ENCODE measurements at places on chromosomes 2 and 18.

GRCh38 chr2:236642584-236643291, 73.1 kb downstream of the ACKR3 start:
- DNase-seq, result peak; percentile 98

- DNase-seq, result no peak
Observed at GRCh38 chr2:14628901-14629300, 3.6 kb upstream of the LRATD1 start.

GRCh38 chr18:45423659-45424058, 191.6 kb upstream of the SLC14A2 start:
- DNase-seq, result no peak

DNA sequence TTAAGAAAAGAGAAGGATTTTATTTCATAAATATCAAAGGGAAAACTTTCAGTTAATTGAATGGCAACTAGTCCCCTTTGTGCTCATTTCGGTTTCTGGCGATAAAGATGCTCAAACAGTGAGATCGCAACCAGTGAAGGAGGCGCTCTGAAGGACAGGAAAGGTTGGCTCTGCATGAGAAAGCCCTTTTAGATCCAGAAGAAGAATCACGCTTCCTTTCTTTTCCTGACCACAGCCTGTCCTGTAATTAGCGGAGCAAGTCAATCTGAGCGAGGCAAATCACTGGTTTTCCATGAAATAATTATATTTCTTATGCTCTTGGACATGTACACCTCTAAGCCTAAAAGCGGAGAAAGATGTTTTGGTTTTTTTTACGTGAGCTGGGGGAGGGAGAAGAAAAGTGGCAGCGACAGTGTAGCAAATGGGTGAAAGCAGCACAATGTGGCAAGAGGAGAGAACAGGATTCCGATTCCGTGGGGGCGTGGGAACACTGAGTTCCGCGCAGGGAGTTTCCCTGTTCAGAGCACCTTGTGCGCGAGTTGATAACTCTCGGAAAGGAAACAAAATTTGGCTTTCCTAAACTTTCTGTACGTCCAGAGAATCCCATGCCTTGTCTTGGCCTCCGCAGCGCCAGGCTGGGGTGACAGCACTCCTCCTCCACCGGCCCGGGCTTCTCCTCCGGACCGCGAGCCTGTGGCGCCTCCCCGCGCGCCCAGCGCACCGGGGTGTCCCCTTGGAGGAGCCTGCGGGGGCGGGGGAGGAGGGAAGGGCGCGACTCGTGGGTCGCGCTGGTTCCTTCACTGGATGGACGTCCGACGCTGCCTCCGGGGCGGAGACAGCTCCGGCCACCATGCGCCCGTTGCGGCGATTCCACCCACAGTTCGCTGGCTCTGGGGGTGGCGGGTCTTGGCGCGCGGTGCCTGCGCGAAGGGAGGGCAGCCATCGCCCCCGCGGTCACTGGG, 620 bp upstream of the SLC9A2 start:
- DNase-seq, result peak; percentile 18

DNA sequence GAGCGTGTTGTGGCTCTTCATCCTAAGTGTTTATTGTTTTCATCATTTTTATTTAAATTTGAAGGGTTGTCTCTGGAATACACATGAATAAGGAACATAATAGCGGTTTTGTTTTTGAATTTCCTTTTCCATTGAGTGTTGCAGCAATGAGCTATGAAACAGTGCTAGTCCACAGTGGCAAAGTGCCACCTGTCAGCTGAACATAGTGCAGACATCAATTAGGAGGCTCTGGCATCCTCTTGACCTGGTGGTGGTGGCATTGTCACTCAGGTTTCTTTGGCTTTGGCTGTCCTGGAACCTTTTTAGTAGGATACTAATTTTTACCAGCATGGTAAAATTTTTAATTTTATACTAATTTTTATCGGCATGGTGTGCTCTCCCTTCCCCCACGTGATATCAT, 63.2 kb downstream of the UGGT1 start:
- DNase-seq, result no peak

- no peak for DNase-seq
Observed at GRCh38 chr2:120761164-120761861, 25.6 kb downstream of the GLI2 start.

- DNase-seq, result peak; percentile 90
Observed at GRCh38 chr2:8680822-8681760, 765 bp upstream of the ID2 start.

GRCh38 chr18:74402806-74403433, 54.2 kb downstream of the DIPK1C start:
- no peak for DNase-seq

DNA sequence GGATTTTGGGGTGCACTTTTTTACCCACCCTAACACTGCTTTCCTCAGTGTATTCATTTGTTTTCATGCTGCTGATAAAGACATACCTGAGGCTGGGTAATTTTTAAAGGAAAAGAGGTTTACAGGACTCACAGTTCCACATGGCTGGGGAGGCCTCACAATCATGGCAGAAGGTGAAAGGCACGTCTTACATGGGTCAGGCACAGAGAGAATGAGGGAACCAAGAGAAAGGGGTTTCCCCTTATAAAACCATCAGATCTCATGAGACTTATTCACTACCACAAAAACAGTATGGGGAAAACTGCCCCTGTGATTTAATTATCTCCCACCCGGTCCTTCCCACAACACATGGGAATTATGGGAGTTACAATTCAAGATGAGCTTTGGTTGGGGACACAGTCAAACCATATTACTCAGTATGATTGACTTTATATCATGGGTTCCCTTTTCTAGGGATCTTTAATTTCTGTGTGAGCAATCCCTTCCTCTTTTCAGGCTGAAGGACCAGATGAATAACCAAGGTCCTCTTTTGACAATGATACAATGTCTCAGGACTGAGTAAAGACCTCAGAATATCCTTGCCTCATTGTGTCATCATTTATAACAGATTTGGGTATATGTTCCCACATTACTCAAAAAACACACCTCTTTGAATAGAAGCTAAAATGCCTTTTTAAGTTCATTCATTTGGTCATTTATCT, 100.1 kb upstream of the TRIB2 start:
- DNase-seq, result no peak

DNA sequence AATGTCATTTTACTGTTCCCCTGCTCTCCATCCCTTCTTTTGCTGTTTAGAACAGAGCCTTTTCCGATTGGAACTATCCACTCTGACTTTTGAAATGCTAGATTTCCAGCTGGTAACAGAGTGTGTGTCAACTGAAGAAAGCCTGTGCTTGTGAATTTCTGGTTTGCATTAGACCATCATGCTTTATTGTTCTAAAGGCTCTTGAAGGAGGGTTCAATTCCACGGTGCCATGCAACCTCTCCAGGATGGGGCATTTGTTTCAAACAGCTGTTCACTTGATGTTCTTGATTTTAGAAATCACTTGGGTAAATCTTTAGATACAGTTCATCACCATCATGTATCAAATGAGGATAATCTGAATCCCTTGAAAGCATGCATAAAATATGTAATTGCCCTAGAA, 156.7 kb downstream of the QPCT start:
- DNase-seq, result no peak

GRCh38 chr2:96151595-96152303, 6.5 kb upstream of the DUSP2 start:
- no peak for DNase-seq

GRCh38 chr2:65227020-65227455, 593 bp upstream of the ACTR2 start:
- peak; percentile 48 for DNase-seq

DNA sequence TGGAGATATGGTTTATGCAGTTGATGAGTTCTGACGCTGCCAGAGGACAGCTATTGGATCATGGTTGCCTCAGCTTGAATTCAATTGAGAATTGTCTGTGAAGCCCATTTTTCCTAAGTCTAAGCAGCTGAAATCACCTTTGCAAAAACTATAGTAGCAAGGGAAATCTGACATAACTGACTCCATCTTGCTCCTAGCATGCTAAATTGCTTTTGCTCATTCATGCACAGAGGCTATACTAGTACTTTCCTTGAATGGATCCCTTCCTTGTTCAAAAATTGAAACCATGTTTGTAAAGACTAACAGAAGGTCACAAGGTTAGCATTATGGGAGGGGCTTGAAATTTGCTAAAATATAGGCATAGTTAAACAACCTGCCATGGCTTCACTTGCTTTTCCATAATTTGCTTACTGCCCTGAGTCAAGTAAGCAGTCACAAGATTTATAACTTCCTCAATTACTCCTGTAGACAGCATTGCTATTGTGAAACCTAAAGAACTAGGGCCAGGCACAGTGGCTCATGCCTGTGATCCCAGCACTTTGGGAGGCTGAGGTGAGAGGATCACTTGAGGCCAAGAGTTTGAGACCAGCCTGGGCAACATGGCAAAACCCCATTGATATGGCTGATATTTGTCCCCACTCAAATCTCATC, 41.2 kb downstream of the CHRNA1 start:
- no peak for DNase-seq

DNA sequence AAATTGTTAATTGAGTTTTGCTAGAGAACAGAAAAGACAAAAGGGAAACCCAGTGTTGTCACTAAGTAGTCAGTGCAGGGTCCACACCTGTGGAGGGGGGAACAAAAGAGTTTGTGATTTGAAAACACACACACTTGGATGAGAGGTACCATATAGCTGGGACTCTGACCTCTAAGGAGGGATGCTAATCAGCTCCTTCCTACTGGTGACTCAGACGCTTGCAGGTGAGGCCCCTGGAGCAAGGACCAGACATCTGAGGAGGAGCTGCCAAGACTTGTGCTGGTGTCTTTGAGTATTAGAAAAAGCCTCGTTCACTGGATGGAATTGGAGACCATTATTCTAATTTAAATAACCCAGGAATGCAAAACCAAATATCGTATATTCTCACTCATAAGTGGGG, 146.4 kb upstream of the MAP2 start:
- DNase-seq, result no peak

DNA sequence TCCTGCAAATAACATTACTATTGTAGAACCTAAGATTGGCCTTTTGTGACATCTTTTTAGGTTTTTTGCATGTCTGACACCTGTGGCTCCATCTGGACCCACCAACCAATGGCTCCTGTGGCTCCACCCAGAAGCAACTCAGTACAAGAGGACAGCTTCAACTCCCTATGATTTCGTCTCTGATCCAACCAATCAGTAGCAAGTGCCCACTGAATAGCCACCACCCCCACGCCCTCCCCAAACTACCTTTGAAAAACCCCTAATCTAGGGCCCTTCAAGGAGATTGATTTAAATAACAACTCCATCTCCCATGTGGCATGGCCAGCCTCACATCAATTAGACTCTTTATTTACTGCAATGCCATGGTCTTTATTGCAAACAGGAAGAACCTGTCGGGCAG, 23.6 kb downstream of the MPP4 start:
- no peak for DNase-seq

DNA sequence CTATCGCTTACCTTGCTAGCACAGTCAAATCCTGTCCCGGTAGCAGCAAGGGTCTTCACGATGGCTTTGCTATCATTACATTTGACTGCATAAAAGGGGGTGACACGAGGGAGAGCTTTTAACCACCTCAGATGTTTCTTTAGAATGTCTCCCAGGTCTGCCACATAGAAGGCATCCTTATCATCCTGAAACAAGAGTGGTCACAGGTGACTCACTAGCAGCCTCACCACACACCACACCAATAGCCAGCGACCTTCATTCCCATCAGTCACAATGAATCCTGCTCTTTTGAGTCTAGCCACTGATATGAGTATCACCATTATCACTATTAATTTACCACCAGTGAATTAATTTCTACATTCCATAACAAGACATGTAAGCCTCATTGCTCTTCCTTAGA, 3.7 kb downstream of the ODC1 start:
- DNase-seq, result no peak

GRCh38 chr2:100260712-100261620, 61.3 kb downstream of the LONRF2 start:
- peak; percentile 88 for DNase-seq

GRCh38 chr2:150207979-150208378, 279.5 kb downstream of the RND3 start:
- no peak for DNase-seq

DNA sequence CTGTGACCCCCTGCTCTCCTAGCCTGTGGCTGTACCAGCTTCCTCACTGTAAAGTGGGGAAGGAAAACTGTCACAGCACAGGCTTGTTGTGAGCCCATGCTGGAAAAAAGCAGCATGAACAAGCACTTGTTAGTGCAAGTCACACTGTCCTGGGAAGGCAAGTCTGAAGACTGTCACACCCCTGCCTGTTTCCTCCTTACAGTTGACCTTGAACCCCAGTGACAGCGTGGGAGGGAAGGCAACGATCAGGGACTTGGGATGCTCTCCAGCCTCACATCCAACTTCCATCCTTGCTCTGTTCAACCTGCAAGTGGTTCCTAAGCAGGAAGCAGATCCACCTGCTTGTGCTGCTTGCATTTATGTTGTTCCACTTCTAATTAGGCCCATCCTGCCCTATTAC, 311.3 kb upstream of the KLHL29 start:
- no peak for DNase-seq

DNA sequence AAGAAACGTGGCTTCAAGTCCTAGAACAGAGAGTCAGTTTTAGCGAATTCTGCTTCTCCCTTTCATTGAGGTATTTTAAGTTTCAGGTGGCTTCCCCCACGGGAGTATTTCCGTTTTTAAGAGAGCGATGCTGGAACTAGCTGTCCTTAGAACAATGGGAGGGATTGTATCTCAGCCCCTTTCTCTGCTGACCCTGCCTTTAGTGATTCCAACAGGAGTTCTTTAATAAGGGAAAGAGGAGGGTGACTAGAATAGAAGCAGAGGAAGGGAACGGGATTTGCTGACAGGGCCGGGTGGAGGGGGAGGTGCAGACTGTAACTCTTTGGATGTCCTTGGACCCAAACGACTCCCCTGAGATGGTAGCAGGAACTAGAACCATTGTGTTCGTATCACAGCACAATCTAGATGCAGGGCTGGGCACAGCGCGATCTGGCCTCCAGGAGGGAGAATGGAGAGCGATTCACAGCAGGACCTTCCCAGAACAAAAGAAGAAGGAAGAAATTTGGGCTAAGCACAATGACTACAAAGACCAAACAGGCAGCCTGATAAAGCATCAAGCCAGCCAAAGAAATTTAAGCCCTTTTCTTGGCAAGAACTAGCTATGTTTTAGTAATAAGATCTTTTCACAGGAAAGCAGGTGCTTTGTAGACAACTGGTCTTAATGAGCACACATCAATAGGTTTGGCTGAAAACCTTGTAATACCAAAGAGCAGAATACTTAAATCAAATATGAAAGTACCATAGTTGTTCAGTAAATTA, 15.8 kb upstream of the RTTN start:
- no peak for DNase-seq

- no peak for DNase-seq
Observed at GRCh38 chr2:37798315-37799005, 126.6 kb upstream of the RMDN2 start.

DNA sequence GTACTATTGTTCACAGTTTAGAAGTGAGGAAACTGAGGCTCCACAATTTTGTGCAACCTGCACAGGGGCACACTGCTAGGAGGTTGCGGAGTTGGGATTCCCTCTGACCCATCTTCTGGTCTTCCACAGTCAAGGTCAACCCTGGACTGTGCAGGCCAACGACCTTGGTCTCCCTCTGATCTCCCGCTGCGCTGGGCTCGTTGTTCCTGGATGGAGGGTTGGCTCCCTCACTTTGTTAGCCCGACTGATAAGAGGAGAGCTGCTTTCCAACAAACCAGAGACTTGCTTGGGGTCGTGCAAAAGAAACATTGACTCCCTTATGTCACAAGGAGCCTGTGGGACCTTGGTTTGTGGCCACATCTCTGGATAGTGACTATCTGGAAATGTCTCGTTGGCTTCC, 187.6 kb downstream of the MYCN start:
- DNase-seq, result no peak

- no peak for DNase-seq
Observed at GRCh38 chr18:53025247-53025646, 685.2 kb downstream of the DCC start.

- no peak for DNase-seq
Observed at GRCh38 chr2:24920809-24921441, 888 bp upstream of the ADCY3 start.

All from choroid plexus epithelial cell (primary cell).